ENCODE measurements at places on chromosomes 1 and 21.
A peak's percentile ranks its signal among the peaks of the same experiment; 100 is the strongest.

- DNase-seq = peak; percentile 95
Observed at GRCh38 chr1:214573386-214574318, 22.2 kb upstream of the PTPN14 start.

GRCh38 chr1:224623743-224624333 lies 7.7 kb downstream of the CNIH3 start:
- DNase-seq = peak; percentile 68

GRCh38 chr1:32883338-32884031 lies 2.8 kb upstream of the HPCA start:
- no peak for DNase-seq

DNA sequence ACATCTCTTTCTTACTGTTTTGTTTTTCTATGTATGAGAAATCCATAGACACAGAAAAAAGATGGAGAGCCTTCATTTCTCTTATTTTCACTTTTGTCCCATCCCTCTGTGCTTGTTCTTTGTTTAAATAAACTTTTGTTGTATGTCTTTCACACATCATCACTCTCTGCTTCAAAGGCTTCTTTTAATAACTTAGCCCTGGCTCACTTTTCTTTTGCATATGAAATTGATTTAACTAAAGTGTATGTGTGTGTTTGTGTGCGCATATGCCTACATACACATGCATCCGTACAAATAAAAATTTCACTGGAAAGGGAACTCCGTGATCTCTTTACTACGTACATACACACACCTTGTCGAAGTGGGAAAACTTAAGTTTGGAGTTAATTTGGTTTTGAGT lies 168.6 kb downstream of the NFIA start:
- DNase-seq = no peak

GRCh38 chr21:45510466-45510955 lies 31.7 kb downstream of the SLC19A1 start:
- no peak for DNase-seq

DNA sequence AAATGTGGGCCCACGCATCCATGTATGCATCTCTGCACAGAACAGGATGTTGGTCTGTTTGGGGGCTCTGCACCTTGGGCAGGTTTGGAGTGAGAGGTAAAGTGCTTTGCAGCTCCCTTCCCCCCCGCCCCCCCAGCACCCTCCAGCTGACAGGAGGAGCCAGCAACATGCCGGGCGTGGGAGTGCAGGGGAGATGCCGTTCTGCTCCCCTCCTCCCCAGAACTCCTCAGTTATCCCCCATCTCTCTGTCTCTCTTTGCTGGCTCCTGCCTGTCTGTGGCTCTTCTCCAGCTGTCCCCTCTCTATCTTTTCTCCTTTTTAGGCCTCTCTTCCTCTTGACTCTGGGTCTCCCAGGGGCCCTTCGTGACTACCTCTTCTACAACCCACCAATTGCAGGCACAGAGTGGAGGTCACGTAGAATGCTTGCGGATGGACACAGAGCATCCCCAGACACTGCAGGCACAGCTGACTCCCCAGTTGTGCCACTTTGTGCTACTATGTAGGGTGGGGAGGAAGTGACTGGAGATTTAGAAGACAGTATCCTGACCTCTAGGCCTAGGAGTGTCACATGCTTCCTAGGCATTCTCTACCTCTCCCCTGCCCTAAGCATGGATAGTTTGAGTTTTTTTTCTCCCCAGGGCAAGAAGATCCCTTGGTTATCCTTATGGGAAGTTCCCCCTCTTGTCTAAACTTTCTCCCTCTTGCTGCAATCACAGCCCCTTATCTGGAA lies 1.7 kb upstream of the RORC start:
- no peak for DNase-seq

- DNase-seq = no peak
Observed at GRCh38 chr1:24856787-24857506, 73.1 kb downstream of the RUNX3 start.

DNA sequence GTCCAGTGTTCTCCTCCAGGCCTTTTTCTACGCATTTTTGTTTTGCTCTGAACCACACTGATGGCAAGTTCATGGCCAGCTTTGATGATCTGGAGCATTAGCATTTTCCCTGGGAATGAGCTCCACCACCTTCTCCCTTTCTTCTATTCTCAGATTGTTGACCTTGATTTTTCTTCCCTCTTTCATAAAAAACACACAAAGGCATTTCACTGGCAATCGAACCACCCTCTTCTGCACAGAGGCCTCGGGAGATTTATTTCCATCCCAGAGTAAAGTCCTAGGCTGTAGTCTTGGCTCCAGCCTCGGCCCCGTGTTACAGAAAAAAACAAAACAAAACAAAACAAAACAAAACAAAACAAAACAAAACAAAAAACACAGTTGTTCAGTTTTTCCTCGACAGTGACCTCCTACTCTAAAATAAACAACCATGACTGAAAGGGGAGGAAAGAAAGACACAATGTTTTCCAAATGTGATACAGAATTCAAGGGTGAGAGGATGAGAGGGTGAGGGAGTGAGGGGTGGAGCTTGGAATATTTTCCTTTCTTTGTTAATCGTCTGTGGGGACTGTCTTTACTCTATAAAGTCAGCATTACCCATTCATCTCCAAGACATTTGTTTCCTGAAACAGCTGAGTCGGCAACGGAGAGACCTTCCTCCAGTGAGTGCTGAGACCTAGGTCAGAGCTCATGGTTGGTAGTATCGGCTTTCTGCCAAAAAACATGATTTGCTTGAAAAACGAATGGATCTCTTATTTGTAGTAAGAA lies 29.8 kb upstream of the RNF186 start:
- DNase-seq = no peak

DNA sequence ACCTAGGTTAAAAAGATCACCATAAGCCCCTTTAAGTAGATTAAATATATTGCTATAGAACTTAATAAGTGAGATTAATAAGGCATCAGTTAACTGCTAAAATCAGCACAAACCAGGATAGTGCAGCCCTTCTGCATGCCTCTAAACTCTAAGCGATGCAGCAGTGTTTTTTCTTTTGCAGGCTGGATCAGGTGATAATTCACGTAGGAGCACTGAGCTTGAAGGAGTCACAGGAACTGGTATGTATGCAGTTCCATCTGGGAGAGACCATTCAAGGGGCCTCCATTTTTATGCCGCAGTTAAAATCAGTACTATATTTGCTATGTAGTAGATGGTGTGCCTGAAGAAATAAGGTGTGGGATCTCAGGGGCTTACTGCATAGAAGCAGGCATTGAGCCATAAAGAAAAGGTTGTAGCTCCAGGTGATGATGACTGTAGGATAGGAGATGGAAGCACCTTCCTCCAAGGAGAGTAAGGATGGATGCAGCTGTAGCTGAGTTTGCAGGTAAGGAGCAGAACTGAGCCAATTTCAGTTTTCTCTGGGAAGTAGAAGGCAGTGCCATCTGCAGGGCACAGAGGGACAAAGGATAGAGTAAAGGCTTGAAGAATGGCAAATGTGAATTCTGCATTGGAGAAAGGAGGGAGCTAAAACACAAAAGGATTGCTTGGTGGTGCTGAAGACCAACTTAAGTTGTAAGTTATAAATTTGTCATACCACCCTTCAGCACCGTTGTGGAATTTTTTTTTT lies 22.6 kb downstream of the NPL start:
- no peak for DNase-seq

DNA sequence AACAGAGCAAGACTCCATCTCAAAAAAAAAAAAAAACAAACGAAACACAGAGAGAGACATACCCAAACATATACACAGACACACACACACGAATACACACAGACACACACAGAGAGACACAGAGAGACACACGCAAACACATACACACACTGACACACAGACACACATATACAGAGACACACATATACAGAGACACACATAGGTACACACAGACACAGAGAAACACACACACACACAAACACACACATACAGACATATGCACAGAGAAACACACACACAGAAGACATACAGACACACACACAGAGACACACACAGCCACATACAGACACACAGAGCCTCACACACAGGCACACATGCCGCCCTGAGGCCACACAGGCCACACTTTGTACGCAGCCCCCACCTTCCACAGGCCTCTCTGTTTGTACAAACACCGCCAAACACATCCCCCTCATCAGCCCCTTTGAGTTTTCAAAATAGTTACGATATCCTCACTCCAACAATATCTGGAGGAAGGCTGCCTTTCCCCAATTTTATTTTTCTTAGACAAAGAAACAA lies 57.5 kb upstream of the ABCG1 start:
- DNase-seq = no peak

GRCh38 chr21:37842163-37842919 lies 73.9 kb downstream of the KCNJ6 start:
- DNase-seq = no peak

DNA sequence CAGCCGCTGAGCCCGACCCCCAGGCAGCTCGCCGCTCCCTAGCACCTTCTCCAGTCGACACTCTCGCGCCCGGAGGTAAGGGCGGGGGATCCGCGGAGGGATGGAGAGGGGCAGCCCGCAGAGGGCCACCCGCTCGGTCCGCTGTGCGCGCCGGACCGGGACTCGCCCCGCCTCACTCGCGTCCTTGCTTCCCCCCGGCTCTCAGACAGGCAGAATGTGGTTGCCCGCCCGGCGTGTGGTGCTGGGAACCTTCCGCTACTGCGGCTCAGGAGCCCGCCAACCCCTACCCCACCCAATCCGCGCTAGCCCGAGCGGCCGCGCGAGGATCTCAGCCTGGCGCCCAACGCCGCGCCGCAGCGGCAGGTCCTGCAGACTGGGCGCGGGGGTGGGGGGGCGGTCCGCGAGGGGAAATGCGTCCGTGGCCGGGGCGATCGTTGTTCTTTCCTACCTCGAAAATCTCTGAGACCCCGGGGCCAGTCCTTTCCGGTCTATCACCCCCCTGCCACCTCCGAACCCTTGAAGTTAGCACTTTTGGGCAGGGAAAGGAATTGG lies 404 bp downstream of the LRRC8C start:
- peak; percentile 13 for DNase-seq

- no peak for DNase-seq
Observed at GRCh38 chr1:3746389-3746829, 5.8 kb upstream of the CCDC27 start.

DNA sequence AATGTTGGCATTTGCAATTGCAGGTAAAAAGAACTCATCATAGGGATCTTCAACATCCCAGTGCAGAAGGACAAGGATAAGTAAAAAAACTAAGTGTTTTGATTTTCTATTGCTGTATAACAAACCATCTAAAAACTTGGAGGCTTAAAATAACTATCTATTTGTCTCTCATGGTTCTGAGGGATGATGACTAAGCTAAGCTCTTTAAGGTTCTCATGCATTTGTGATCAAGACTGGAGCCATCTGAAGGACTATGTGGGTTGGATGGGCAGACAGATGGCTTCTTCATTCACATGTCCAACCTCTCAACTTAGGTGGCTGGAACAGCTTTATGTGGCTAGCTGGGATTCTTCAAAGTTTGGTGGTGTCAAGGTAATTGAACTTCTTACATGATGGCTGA lies 51.5 kb downstream of the RPL5 start:
- DNase-seq = no peak

DNA sequence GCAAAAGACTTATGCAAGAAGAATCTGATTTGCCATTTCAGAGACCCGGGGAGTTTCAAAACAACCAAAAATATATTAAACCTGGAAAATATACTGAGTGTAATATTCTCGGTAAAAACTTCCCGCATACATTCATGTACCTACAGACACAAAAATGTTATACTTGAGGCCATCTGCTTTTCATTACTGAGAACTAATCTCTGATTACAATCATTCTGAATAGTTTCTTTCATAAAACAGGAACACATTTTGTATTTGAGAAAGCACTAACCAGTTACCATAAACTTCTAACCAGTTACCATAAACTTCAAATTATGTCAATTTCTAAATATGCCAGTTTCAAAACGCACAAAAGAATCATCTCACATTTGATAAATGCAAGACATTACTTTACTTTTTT lies 7.8 kb downstream of the ZNHIT6 start:
- no peak for DNase-seq

DNA sequence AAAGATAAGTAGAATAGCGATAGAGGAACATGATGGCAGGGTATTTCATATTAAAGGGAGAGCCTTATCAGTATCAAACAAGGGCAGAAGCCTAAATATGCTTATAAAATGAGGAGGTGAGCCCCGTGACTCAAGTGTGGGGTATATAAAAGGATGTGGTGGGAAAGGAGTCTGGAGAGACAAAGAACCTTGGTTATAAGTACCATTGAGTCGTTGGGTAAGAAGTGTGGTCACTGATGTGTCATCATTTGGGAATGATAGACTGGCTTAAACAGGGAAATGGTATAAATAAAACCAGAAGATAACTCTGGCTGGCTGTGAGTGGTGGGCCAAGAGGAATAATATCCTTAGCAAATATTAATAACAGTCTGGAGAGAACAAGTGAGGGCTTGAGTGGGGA lies 10.9 kb upstream of the CD5L start:
- DNase-seq = peak; percentile 81

DNA sequence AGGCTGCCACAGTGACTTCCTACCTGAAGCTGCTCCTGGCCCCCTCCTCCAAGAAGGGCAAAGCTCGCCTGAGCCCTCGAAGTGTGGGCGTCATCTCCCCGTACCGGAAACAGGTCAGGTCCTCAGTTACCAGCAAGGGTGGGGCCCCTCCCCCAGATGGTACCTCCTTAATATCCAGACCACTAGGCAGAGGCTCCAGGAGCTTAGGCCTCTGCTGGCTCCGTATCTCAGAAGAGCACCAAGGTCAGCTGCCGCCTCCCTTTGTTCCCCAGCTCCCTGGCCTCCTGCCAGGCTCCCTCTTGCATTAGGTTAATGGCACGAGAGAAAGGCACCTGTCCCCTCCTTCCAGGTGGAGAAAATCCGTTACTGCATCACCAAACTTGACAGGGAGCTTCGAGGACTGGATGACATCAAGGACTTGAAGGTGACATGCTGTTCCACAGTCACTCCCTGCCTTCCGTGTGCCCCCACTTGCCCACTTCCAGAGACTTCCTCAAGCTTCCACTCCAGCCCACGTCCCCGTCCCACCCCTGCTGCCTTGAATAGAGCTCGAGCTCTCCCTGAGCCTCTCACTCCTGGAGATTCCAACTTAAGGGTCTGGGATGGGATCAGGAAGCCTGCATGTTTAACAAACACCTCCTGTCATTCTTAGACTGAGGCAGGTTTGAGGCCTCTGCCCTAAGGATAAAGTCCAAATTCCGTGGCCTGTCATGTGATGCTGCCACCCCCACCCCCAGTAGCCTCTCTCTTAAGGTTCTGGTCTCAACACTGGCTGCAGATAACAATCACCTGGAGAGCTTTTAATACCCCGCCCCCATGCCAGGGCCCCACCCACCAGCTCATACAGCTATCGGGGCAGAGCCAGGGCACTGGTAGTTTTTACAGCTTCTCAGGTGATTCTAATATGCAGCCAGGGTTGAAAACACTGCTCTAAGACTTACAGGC lies 8.3 kb downstream of the RHOC start:
- no peak for DNase-seq

GRCh38 chr1:88701275-88701674 lies 17.2 kb downstream of the PKN2 start:
- no peak for DNase-seq

- DNase-seq = no peak
Observed at GRCh38 chr1:202362212-202362611, 13.7 kb downstream of the PPP1R12B start.

GRCh38 chr1:211352985-211353515 lies 26.4 kb downstream of the TRAF5 start:
- DNase-seq = peak; percentile 32

Measured in bronchial epithelial cell (primary cell).